Muscle of leg (tissue), 16 donors: ENCODE measurements at places on chromosomes 7 and 10.

DNA sequence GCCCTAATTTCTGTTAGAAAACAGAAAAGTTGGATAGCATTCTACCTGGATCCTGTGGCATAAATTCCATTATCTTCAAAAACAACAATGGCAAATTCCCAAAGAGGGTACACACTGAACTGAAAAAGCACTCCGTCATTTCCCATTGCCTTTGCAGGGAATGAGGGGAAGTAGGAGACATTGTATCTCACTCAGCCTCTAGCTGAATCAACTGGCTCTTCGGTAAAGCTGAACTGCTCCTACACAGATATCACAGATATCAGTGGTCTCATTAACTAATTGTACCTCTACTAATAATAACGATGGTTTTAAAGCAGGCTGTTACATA is 64.2 kb upstream of the PRKAR2B start:
- no peak for DNase-seq

GRCh38 chr10:51103554-51104217 is 29.4 kb downstream of the PRKG1 start:
- no peak for DNase-seq

GRCh38 chr7:30193336-30193943 is 58.7 kb downstream of the MTURN start:
- DNase-seq = no peak

GRCh38 chr10:120420421-120420820 is 36.6 kb upstream of the PLPP4 start:
- no peak for DNase-seq

DNA sequence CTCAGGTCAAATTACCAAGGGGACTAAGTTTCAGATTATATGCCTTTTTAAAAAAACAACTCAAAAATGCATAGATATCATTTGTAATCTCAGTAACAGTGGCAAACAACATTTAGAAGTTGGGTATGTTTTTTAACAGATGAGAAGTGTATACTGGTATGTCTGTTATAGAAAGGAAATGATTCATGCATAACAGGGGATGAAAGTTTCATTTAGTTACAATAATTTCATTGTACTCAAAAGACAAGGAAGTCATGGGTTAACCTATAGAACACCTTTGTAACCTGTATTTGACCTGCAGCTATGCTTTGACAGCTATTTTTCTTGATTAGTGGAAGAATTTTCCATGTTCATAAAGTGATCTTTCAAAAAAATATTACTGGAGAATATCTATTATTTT is 35.4 kb upstream of the FAM133B start:
- no peak for DNase-seq

DNA sequence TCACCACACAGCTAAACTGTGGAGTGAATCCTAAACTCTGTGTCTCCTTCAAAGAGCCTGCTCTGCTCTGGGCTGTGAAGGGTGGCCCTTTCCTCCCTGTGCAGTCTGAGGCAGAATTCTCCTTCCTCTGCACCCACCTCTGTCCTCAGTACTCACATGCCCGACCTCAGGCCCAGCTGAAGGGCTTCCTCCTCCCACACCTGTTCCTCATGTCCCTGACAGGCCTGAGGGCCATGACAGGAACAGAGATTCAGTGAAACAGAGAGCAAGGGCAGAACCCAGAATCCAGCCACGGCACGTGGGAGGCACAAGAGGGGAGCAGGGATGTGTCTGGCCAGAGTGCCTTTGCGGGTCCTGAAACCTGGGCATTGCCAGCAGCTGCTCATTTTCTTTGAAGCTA is 13.9 kb downstream of the CREB3L2 start:
- DNase-seq = no peak

GRCh38 chr10:2119316-2119715 is 382.0 kb upstream of the ADARB2 start:
- DNase-seq = no peak

GRCh38 chr10:6019010-6019782 is 41.9 kb upstream of the IL15RA start:
- DNase-seq = no peak
